ENCODE measurements at places on chromosomes 7 and 10.

DNA sequence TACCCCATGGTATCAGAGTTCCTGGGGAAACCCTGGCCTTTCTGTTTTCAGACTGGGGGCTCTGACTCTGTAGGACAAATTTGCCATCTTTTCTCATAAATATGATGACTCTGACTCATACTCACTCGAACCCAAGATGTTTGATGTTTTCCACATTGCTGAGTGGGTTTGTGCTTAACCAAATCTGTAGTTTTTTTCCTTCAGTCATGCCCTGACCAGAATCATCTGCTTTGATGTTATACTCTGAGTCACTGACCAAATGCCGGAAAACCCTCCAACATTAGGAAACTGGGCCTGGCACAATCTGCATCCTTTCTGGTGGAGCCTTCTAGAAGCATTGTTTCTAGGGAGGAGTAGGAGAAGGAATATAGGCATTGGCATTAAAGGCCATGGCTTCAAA is 118.7 kb downstream of the C10orf105 start:
- DNase-seq: no peak

- DNase-seq: no peak
Measured at GRCh38 chr10:71092812-71093401, 119.5 kb upstream of the UNC5B start.

- DNase-seq: no peak
Measured at GRCh38 chr10:76282061-76283025, 850.9 kb downstream of the LRMDA start.

DNA sequence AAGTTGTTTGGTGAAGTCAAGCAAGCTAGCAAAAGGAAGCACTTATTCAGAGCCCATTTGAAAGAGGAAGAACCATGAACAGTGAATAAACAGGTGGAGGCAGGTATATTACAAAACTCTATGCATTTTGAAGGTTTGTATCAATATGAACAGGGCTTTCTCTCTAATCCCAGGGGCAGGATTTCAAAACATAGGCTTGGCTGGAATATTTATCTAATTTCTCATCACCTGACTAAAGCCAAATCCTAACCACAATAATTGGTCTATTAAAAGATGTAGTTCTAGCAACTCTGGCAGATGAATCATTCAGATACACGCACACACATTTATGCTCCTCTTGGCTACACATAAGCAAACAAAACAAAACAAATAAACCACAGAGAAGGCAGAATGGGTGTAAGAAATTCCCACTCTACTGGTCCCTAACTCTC is 554.4 kb downstream of the INHBA start:
- no peak for DNase-seq

- DNase-seq: no peak
Measured at GRCh38 chr7:82209179-82209747, 234.3 kb downstream of the CACNA2D1 start.

GRCh38 chr7:156969972-156970420 is 20.5 kb downstream of the NOM1 start:
- no peak for DNase-seq

- no peak for DNase-seq
Measured at GRCh38 chr7:66869660-66870450, 51.2 kb upstream of the TMEM248 start.

DNA sequence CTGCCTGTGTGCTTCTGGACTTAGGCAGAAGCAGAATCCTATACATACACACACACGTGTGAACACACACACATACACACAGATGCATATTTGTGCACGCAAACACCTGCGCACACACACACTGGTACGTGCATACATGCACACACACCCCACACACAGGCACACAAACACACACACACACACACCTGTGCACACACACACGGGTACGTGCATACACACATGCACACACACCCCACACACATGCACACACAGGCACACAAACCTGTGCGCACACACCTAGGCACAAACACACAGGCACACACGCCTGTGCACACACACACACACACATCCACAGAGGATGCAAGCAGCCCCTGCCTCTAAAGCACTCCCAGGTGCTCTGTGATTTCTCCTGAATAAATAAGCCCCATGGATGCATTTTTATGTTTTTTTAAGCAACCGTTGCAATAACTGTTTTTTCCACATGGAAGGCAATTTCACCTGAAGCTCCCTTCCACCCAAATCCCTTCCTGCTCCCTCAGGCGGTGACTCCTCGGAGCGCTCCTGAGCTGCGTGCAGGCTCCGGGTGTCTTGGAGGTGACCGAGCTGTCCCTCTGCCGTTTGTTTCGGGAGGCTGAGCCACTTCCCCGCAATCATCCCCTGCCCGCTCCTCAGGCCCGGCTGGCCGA is 41.5 kb upstream of the PDGFA start:
- no peak for DNase-seq

DNA sequence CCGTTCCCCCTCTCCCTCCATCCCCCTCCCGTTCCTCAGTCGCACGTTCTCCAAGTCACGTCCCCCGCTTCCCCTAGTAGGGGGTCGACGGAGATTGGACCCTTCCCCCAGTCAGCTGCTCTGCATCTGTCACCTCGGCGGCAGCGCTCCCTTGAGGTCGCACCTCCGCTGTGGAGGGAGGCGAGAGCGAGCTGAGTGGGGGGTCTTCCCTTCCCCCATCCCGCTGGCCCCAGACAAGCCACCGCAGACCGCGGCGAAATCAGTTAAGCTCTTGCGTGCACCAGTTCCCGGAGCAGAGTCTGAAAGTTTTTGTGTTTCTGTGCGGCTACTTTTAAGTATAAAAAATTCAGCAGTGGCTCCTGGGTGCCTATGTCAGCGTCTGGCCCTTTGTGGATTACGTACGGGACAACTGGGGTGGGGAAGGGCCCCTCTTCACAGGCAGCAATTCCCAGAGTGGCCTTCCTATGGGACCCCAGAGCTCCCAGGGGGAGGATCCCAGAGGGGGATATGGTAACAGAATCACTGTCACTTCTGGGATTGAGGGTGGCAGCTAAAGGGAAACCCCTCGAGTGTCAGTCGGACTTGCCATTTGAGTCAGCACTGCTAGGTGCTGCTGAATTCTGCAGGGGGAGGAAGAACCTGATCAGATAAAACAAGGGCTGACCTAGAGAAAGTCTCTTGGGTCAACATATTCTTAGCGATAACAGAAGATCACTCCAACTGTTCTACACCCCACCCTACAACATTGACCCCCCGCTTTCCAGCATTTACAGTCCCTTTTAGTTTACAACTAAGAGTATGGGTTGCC is 12.5 kb upstream of the DDIT4 start:
- DNase-seq: no peak

GRCh38 chr7:140325600-140325999 is 72.7 kb downstream of the SLC37A3 start:
- DNase-seq: no peak

DNA sequence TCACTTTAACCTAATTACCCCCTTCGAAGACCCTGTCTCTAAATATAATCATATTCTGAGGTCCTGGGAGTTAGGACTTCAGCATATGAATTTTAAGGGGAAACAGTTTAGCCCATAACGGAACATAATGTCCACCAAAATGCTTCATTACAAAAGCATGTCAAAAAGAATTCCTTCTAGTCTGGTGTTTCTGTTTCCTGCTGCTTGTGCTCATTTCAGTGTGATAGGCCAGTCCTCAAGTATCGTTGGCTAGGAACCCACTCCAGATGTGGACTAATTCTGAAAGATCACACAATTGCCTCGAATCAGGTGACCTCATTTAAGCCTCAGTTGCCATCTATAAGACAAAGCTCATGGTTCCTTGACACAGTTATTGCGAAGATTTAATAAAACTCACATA is 29.6 kb downstream of the INPP5F start:
- DNase-seq: no peak

GRCh38 chr7:115447495-115447894 is 525.6 kb downstream of the MDFIC start:
- no peak for DNase-seq

- no peak for DNase-seq
Measured at GRCh38 chr10:34047389-34047788, 712.9 kb upstream of the NRP1 start.

GRCh38 chr7:90461219-90461618 is 8.2 kb upstream of the PTTG1IP2 start:
- no peak for DNase-seq

DNA sequence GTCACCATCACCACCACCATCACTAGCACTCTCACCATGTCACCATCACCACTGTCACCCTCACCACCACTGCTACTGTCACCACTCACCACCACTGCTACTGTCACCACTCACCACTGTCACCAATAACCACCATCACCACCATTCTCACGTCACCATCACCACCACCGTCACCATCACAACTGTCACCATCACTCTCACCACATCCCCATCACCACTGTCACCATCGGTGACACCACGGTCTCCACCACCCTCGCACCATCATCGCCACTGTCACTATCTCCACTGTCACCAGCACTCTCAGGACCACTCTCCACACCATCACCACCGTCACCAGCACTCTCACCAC is 130.4 kb downstream of the MAD1L1 start:
- DNase-seq: no peak

DNA sequence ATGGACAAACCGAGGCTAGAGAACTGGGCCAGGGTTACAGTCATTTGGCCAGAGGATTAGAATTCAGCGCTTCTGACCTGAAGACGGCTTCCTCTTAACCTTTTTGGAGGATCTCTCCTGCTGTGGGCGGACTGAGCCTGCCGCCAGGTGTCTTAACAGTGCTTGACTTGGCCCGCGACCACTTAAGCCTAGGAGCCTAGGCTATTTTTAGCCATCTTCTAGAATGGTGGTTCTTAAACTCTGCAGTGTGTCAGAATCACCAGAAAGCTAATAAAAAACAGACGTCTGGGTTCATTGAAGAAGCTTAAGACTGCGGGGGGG is 722 bp downstream of the MDH2 start:
- peak; percentile 20 for DNase-seq
